Activated CD4-positive, alpha-beta T cell treated with anti-CD3 and anti-CD28 coated beads, Interleukin-2, amount 10 ng/mL, durations not matched to agents 24 days and 14 days (primary cell): ENCODE measurements at places on chromosomes 7 and 10. TPM values are rescaled to one million over a fixed set of nuclear protein-coding genes. Genes with fewer than 3 reads are reported as not detected.

The PNLIPRP3 gene
- total RNA-seq: not detected in 2 replicates

DNA sequence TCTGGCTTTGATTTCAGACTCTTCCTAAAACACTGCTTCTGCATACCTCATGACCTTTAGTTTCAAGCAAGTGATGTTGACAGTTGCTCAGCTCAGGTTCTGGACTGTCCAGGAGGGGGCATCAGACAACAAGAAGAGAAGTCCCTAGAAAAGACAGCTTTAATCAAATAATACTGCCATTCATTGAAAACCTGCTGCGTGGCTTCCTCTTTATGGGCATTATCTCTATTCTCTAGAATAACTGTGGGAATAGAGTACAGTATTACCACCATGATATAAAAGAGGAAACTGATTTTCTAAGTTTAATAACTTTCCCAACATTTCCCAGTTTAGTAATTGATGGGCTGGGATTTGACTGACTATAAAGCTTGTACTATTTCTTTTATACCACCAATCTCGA lies 170.4 kb downstream of the SNX13 start:
- H3K27ac ChIP-seq: no peak overlapping the region
- DNase-seq: peak; percentile 87
- H3K27me3 ChIP-seq: no peaks in the 10 kb centered on the region
- no peak overlapping the region for H3K4me3 ChIP-seq
- H3K4me1 ChIP-seq: peaks cover 5% of the 10 kb centered on the region

The PROSER2 gene
- total RNA-seq: 0.24 and 0.37 TPM in 2 replicates

GRCh38 chr7:74709880-74710671 lies 52.6 kb downstream of the GTF2I start:
- no peaks in the 10 kb centered on the region for H3K27me3 ChIP-seq
- no peak overlapping the region for H3K4me3 ChIP-seq
- no peak overlapping the region for H3K27ac ChIP-seq
- H3K4me1 ChIP-seq: no peaks in the 10 kb centered on the region
- peaks cover 75% of the 10 kb centered on the region for H3K36me3 ChIP-seq

DNA sequence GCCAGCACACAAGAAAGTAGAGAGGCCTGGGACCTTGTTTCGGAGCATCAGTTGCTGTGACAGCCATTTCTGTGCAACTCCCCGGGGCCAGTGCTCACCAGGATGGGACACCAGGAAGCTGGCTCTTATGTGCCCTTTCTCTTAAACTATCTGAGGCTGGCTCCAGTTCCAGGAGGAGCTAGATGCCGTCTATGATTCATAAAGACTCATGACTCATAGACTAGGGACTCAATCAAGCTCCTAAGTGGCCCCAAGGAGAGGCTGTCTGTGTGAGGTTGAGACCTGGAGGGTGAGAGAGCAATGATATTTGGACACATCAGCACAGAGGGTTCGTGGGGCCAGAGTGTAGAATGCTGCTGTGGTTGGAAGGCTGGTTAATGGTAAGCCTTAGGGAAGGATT lies 580.1 kb downstream of the CCSER2 start:
- no peak overlapping the region for H3K27ac ChIP-seq
- H3K27me3 ChIP-seq: no peaks in the 10 kb centered on the region
- no peak for DNase-seq
- no peak overlapping the region for H3K4me3 ChIP-seq
- H3K4me1 ChIP-seq: no peaks in the 10 kb centered on the region

The CLRN3 gene
- total RNA-seq: not detected in 2 replicates

The PMPCB gene
- total RNA-seq: 73.1 and 75.9 TPM in 2 replicates

GRCh38 chr7:92002720-92003119 lies 62.1 kb downstream of the AKAP9 start:
- no peak for DNase-seq
- no peak overlapping the region for H3K4me3 ChIP-seq
- H3K4me1 ChIP-seq: no peaks in the 10 kb centered on the region
- no peak overlapping the region for H3K27ac ChIP-seq
- H3K36me3 ChIP-seq: peaks cover 46% of the 10 kb centered on the region
- H3K27me3 ChIP-seq: no peaks in the 10 kb centered on the region

The LAMB4 gene
- total RNA-seq: not detected in 2 replicates

The SLK gene
- 22.9 and 27.1 TPM in 2 replicates for total RNA-seq

The PON3 gene
- not detected in 2 replicates for total RNA-seq

- H3K4me1 ChIP-seq: no peaks in the 10 kb centered on the region
- no peak overlapping the region for H3K27ac ChIP-seq
- H3K4me3 ChIP-seq: no peak overlapping the region
- DNase-seq: no peak
- no peaks in the 10 kb centered on the region for H3K36me3 ChIP-seq
These were observed 115.0 kb downstream of the PLXDC2 start for GRCh38 chr10:19930936-19931893.

The GARIN1A gene
- 0.37 and 0.59 TPM in 2 replicates for total RNA-seq

The TMEM176B gene
- not detected in 2 replicates for total RNA-seq

The STYXL1 gene
- 30.9 and 33.6 TPM in 2 replicates for total RNA-seq

The CLCN1 gene
- total RNA-seq: not detected in 2 replicates

DNA sequence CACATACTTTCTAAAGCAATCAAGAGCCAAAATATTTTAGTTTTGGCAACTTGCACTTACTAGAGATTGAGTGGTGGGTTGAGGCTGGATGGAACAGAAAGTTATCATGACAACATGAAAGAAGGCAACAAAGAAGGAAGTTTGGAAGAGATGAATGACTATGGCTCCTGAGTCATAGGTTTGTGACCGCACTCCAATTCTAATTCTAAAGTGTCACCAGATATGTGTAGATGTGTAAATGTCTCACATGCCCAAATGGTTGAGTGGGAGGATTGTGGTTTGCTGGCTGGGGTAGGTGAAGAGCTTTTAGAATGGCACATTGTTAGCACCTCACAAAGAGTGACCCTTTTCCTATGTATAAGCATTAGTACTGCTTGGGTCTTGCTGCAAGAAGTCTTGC lies 20.2 kb downstream of the TAS2R16 start:
- H3K27me3 ChIP-seq: no peaks in the 10 kb centered on the region
- DNase-seq: no peak
- no peaks in the 10 kb centered on the region for H3K36me3 ChIP-seq
- H3K4me3 ChIP-seq: no peak overlapping the region

GRCh38 chr10:58269782-58270290 lies 874 bp downstream of the CISD1 start:
- H3K4me3 ChIP-seq: peak overlapping the region; percentile 100
- peaks cover 29% of the 10 kb centered on the region for H3K4me1 ChIP-seq
- H3K27ac ChIP-seq: peak overlapping the region; percentile 98
- no peak for DNase-seq
- peaks cover 5% of the 10 kb centered on the region for H3K36me3 ChIP-seq
- peaks cover 2% of the 10 kb centered on the region for H3K27me3 ChIP-seq

The TRIL gene
- 0.12 and 0.16 TPM in 2 replicates for total RNA-seq

DNA sequence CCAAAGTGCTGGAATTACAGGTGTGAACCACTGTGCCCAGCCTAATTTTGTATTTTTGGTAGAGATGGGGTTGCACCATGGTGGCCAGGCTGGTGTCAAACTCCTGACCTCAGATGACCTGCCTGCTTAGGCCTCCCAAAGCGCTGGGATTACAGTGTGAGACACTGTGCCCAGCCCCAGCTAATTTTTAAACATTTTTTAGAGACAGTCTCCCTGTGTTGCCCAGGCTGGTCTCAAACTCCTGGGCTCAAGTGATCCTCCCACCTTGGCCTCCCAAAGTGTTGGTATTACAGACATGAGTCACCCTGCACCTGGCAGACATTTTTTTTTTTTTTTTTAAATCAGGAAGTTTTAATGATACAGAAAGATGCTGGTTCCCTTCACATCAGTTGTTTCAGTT lies 15.5 kb downstream of the DENND10 start:
- peak overlapping the region; percentile 32 for H3K27ac ChIP-seq
- peaks cover 50% of the 10 kb centered on the region for H3K36me3 ChIP-seq
- peaks cover 3% of the 10 kb centered on the region for H3K4me1 ChIP-seq
- no peaks in the 10 kb centered on the region for H3K27me3 ChIP-seq

- no peaks in the 10 kb centered on the region for H3K36me3 ChIP-seq
- H3K27me3 ChIP-seq: peaks cover 1% of the 10 kb centered on the region
- no peak overlapping the region for H3K4me3 ChIP-seq
- peaks cover 56% of the 10 kb centered on the region for H3K4me1 ChIP-seq
These were observed 71.7 kb downstream of the MAP3K8 start for GRCh38 chr10:30505543-30506298.

DNA sequence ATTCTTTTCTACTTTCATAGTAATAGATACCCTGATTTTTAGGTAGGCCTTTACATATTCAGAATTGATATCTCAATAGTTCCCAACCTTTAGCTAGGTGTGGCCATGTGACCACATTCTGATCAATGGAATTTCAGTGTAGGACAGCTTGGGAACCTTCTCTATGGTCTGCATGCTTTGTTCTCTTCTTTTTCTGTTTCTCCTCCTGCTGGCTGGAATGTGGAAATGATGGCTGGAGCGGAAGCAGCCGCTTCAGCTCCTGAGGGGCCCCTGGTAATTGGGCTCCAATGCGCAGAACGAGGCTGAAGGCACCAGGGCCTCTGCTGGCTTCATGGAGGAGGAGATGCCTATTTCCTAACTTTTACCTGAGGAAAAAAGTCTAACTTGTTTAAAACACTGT lies 152.6 kb downstream of the ZMYND11 start:
- H3K4me1 ChIP-seq: peaks cover 15% of the 10 kb centered on the region
- H3K36me3 ChIP-seq: peaks cover 4% of the 10 kb centered on the region
- DNase-seq: no peak
- no peaks in the 10 kb centered on the region for H3K27me3 ChIP-seq
- H3K27ac ChIP-seq: no peak overlapping the region
- H3K4me3 ChIP-seq: no peak overlapping the region

The ALOX5 gene
- 1.0 and 2.4 TPM in 2 replicates for total RNA-seq

The LRRD1 gene
- total RNA-seq: not detected in 2 replicates

DNA sequence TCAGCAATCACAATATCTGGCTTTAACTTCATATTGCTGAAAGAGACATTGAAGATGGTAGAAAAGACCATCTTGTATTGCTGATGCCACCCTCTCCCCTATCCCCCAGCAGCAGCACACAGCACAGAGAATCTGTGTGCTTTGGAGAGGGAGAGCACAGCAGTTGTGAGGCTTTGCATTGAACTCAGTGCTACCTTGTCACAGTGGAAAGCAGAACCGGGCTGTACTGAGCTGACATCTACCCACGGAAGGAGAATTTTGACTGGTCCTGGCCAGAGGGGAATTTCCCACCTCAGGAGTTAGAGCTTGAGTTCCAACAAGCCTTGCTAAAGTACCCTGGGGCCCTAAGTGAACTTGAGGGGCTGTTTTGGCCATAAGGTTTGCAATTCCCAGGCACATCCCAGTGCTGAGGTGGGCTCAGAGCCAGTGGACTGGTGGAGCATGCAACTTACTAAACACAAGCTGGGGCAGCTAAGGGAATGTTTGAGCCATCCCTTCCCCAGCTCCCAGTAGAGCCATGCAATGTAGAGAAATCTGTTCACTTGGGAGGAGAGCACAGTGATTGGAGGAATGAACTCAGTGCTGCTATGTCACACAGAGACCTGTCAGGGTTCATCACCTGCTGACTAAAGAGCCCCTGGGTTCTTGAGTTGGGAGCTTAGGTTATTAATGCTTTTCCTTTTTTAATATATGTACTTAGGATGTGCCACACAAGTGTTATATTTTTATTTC lies 62.1 kb downstream of the OR13A1 start:
- no peaks in the 10 kb centered on the region for H3K36me3 ChIP-seq
- H3K4me1 ChIP-seq: peaks cover 16% of the 10 kb centered on the region
- peaks cover 15% of the 10 kb centered on the region for H3K27me3 ChIP-seq
- no peak overlapping the region for H3K27ac ChIP-seq
- peak; percentile 58 for DNase-seq

GRCh38 chr7:134701272-134701671 lies 54.6 kb downstream of the BPGM start:
- H3K36me3 ChIP-seq: no peaks in the 10 kb centered on the region
- H3K4me3 ChIP-seq: no peak overlapping the region
- no peaks in the 10 kb centered on the region for H3K27me3 ChIP-seq
- no peaks in the 10 kb centered on the region for H3K4me1 ChIP-seq

DNA sequence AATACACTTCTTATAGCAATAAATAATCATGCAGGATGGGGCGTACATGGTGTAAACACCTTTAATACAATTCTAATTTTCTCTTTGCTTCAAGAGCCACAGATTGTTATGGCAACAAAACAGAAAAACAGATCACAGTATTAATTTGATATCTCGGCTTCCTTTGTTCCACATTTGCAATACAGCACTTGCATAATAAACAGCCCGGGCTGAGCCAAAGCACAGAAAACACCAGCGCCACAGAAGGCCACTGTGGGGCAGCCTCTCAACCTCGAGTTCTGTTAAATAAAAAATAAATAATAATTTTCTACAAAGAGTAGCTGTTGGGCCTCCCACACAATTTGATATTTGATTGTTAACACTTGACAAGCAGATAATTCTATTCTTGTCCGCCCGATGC lies 255.9 kb downstream of the USP6NL start:
- no peaks in the 10 kb centered on the region for H3K4me1 ChIP-seq
- no peaks in the 10 kb centered on the region for H3K36me3 ChIP-seq

GRCh38 chr7:71905821-71906220 lies 506.3 kb downstream of the CALN1 start:
- no peaks in the 10 kb centered on the region for H3K4me1 ChIP-seq
- no peaks in the 10 kb centered on the region for H3K27me3 ChIP-seq
- DNase-seq: no peak
- no peak overlapping the region for H3K4me3 ChIP-seq
- H3K27ac ChIP-seq: no peak overlapping the region

The PAPOLB gene
- not detected in 2 replicates for total RNA-seq

DNA sequence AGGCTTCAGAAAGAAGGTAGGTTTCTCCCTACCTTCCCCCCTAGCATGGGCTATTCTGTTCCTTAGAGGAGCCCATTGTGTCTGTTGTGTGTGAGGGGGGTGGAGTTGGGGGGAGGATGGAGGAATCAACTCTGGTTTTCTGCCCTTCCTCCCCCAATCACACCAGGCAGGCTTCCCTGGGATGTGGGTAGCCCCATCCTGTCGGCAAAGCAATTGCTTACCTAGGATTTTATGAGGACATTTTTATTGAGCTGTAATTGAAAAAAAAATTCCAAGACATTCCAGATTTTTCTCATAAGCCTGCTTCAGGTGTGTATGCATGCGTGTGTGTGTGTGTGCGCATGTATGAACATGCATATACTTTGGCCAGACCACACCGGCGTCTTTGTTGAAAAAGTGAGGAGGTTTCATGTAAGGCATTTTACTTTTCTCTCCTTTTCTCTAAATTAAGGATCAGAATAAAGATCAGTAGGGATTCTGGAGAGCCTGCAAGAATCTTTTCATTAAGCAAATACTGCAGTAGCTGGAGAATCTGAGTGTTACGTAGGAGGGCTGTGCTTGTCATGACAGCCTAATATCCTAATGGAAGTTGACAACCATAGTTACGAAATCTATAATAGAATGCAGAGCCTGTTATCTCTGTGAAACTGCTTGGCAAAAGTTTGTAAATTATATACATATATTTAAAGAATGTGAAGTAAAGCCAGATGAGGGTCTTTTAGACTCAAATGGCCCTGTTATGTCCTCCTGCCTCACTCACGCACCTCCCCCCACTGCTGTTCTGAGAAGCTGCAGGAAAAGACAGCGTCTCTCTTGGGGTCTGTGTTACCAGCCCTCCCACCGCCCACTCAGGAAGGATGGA lies 27.3 kb upstream of the SAMD8 start:
- H3K27me3 ChIP-seq: no peaks in the 10 kb centered on the region
- DNase-seq: no peak
- no peaks in the 10 kb centered on the region for H3K36me3 ChIP-seq
- no peak overlapping the region for H3K4me3 ChIP-seq
- H3K4me1 ChIP-seq: no peaks in the 10 kb centered on the region

- H3K27me3 ChIP-seq: no peaks in the 10 kb centered on the region
- DNase-seq: no peak
- H3K4me1 ChIP-seq: no peaks in the 10 kb centered on the region
These were observed 158.0 kb downstream of the IPMK start for GRCh38 chr10:58109731-58110130.

The ANLN gene
- total RNA-seq: 35.6 and 35.9 TPM in 2 replicates
